T-helper 2 cell (primary cell): ENCODE measurements at places on chromosomes 16 and 17.
A peak's percentile ranks its signal among the peaks of the same experiment; 100 is the strongest.

DNA sequence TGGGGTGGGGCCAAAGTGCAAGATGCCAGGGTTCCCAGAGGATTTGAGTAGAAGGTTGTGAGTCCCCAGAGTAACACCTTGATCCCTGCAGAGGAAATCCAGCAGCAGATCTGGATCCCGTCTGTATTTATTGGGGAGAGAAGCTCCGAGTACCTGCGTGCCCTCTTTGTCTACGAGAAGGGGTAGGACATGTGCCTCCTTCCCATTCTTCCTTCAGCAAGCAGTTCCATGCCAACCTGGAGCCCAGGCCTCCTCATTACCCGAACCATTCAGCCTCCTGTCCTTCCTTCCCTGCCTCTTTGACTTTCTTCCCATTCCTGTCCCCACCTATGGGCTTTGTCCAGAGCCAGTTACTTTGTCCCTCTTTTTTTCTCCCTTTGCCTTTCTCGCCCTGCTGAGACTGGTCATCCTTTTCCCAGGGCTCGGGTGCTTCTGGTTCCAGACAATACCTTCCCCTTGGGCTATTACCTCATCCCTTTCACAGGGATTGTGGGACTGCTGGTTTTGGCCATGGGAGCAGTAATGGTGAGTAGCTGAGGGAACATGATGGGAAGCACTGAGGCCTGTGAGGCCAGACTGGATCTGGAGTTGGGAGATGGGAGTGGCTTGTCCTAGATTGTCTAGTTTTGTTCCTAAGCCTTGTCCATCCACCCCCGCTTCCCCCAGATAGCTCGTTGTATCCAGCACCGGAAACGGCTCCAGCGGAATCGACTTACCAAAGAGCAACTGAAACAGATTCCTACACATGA, 2.9 kb downstream of the RNF167 start:
- no peak for DNase-seq

DNA sequence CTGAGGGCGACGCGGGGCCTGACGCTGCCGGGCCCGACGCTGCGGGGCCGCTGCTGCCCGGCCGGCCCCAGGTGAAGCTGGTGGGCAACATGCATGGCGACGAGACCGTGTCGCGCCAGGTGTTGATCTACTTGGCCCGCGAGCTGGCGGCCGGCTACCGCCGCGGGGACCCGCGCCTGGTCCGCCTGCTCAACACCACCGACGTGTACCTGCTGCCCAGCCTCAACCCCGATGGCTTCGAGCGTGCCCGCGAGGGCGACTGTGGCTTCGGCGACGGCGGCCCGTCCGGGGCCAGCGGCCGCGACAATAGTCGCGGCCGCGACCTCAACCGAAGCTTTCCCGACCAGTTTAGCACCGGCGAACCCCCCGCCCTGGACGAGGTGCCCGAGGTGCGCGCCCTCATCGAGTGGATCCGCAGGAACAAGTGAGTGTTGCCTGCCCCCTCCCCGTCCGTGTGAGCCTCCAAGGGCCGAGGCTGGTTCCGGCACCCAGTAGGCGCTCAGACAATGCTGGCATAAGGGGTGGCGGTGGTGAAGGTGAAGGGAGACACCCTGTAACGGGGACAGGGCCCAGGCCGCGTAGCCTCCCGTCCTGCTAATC, 676 bp downstream of the CPD start:
- peak; percentile 14 for DNase-seq

GRCh38 chr16:90031186-90031930, 12.1 kb upstream of the DBNDD1 start:
- no peak for DNase-seq

DNA sequence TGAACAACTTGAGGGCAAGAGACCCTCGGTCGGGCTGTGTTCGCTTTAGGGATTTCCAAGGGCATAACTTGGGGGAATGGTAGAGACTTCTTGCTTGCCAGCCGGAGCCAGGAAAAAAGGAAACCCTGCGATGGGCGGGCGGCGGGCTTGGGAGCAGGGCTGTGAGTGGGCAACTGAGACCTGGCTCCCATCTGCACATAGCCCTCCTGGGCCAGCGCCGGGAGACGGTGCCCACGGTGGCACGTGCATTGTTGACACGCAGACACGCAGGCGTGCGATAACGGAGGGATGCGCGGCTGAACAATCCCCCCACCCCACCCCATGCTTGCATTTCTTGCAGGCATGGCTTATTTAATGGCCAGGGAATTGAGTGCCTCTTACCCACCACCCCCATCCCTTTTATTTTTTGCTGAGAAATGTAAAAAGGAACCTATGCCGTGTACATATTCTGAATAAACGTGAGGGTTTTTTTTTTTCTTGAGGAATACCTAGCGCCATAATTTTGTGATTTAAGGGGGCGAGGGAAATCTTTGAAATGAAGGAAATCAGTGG, 17.1 kb upstream of the ZFHX3 start:
- no peak for DNase-seq

- DNase-seq, result no peak
Observed at GRCh38 chr17:624341-624860, 90.2 kb downstream of the VPS53 start.
